RWPE1 (cell line): ENCODE measurements at places on chromosomes 16 and 17.

GRCh38 chr16:27324851-27325301 lies 11.1 kb downstream of the IL4R start:
- DNase-seq = no peak

- no peak for DNase-seq
Measured at GRCh38 chr17:28331891-28332420, 3.3 kb downstream of the IFT20 start.

DNA sequence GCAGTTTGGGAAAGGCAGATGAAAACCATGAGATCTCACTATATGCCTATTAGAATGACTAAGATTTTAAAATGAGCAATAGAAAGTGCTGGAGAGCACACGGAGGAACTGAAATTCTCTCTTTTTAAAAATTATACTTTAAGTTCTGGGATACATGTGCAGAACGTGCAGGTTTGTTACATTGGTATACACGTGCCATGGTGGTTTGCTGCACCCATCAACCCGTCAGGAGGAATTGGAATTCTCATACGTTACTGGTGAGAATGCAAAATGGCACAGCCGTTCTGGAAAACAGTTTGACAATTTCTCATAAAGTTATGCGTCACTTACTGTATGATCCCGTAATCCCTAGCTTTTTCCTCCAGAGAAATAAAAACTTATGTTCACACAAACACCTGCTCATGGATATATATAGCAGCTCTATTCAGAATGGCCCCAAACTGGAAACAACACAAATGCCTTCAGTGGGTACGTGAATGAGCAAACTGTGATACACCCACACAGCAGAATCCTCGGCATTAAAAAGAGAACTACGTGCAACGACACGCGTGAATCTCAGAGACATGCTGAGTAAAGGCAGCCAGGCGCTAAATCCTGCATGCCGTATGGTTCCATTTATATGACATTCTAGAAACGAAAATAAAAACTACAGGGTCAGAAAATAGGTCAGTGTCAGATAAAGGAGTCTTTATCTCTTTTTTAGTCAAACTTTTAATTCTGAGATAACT lies 11.8 kb downstream of the PIK3R6 start:
- DNase-seq = no peak

DNA sequence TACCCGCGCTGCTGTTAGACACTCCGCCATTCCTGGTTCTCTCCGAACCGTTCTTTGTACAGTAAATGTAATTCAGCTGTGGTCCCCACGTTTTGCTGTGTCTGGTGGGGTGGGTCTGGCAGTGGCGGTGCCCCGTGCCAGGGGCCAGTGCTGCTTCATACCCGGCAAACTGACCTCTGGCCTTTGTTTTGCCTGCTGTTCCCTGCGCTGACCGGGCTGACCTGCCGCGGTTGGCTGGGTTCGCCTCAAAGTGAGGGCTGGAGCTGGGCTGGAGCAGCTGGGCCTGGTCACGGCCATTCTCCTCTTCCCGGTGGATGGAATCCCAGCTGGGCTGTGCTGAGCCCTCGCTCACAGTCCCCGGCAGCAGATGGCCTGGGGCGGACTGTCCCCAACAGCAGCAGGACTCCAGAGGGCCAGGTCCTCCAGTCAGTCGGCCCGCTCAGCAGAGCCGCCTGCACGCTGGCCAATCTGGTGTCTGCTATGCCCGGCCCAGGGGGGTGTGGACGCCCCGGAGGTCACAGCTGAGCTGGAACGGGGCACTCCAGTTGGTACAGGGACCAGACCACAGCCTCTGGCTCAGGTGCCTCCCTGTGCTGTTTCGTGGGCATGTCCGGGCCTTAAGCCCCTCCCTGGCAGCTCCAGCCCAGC lies 1.5 kb upstream of the WFIKKN1 start:
- DNase-seq = no peak
